ENCODE measurements at places on chromosomes 13 and 19.
A peak's percentile ranks its signal among the peaks of the same experiment; 100 is the strongest.

GRCh38 chr19:11539495-11540365 is 1.1 kb downstream of the CNN1 start:
- DNase-seq: no peak

GRCh38 chr13:33017323-33017929 is 1.2 kb downstream of the KL start:
- peak; percentile 71 for DNase-seq

DNA sequence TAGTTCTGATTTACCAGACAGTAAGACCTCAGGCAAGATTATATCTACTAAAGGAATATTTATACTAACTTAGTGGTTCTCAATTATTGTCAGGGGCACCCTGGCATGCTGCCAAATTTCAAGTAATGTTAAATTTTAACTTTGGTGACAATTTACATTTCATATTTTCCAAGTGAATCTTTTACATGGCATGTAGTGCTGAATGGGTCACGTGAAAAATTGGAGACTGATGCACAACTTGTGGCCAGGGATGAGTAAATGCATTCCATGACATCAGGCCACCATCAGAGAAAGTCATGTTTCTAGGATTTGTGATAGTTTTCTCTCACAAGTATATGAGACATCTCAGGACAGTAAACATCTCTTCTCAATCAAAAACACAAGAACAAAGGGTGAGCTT is 202.6 kb upstream of the SOX21 start:
- DNase-seq: no peak

GRCh38 chr19:40266912-40267600 is 18.1 kb downstream of the AKT2 start:
- no peak for DNase-seq

DNA sequence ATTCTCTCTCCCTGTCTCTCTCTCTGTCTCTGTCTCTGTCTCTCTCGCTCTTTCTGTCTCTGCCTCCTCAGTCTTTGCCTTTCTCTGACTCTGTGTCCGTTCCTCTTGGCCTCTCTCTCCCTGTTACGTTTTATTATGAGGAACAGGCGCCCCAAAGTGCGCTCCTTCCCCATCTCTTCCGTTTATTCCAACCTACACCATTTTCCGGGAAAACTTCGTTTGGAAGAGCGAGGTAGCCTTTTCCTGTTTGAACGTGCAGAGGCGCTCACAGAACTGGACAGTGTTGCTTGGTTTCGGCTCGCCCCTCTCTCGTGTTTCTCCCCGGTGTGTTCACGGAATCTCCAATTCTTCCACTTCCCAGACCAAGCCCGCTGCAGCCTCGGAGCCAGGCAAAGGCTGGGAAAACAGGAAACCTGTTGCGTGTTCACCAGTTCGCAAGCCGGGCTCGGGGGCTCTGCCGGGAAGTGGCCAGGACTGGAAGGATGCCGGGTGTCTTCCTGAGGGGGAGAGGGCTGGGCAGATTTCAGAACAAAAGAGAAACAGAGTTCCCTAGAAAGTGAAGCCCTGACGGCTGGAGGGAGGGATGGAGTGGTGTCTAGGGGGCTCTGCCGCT is 605 bp downstream of the TMEM255B start:
- no peak for DNase-seq

GRCh38 chr13:29050719-29051118 is 230.6 kb downstream of the MTUS2 start:
- DNase-seq: no peak

- no peak for DNase-seq
Observed at GRCh38 chr13:77981281-77981881, 62.8 kb upstream of the EDNRB start.

DNA sequence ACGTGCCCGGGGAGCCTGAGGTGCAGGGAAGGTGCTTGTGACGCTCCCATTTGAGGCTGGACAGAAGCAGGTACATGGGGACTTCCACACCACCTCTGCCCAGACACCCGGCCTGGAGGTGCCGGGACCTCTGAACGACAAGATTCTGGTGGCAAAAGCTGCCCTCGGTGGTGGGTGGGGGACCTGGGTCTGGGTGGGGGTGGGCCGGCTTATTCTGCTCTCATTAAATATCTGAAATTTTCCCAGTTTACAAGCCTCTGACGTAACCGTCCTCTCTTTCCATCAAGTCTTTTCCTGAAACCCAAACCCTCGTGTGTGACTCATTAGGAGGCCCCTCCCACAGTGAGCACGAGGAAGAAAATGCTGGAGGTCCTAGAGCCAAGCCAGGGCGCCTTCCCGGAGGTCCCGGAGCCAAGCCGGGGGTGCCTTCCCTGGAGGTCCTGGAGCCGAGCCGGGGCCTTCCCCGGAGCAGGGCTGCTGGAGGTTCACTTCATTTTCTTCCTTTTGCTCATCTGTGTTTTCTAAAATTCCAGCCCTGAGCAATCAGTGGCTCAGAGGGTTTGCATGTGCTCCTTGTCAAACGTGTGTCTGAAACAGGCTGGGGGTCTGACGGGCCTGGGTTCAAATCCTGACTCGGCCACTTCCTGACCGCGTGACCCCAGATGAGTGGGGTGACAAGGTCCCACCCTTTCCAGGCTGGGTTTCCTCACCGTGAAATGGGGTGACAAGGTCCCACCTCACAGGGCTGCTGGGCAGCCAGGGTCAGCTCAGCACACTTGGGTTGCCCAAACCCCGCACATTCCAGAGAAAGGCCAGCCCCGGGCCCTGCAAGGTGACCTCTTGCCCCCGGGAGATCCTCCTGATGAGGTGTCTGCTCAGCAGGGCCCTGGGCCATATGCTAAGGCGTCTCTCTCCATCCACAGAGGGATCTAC is 10.0 kb downstream of the CFD start:
- DNase-seq: no peak

GRCh38 chr13:34750078-34750931 is 191.8 kb upstream of the NBEA start:
- DNase-seq: no peak

- no peak for DNase-seq
Observed at GRCh38 chr13:108686027-108686426, 56.6 kb downstream of the MYO16 start.

GRCh38 chr13:108315991-108316390 is 46.5 kb downstream of the TNFSF13B start:
- DNase-seq: no peak

GRCh38 chr13:51330791-51331190 is 8.7 kb upstream of the SERPINE3 start:
- peak; percentile 31 for DNase-seq

DNA sequence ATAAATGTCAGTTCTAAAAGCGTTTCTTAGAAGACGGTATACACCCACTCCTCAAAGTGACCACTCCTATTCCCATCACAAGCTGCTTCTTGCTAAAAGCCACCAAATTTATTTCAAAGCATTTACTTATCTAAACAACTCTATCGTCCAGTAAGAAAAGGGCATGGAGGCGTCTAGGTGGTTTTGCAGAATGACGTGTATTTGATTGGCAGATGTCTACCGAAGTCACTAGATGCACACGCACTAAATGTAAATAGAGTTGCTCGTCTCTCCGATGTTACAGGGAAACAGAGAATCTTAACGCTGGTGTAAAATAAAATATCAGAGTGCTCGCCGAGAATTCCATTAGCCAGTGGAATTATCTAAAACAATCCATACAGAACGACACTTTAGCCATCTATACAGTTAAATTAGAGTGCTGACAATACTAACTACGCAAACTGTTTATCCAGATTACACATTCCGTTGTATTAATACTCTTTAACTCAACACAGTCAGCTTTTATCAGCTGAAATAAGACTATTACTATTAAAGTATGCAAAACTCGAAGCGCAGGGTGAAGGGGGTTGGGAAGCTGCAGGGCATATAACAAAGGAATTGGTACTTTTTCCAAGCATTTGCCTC is 1.9 kb downstream of the KLF12 start:
- DNase-seq: no peak

DNA sequence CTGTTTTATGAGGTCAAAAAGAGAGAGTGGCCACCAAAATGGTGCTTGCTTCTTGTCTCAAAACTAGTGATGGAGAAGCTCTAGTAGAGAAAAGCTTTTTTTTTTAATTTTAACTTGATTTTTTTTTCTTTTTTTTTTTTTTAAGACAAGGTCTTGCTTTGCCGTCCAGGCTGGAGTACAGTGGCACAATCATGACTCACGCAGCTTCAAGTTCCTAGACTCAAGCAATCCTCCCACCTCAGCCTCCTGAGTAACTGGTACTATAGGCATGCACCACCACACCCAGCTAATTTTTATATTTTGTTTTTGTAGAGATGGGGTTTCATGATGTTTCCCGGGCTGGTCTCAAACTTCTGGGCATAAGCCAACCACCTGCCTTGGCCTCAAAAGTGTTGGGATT is 279.0 kb downstream of the TBC1D4 start:
- DNase-seq: no peak

- DNase-seq: peak; percentile 16
Observed at GRCh38 chr19:49442354-49442753, 1.0 kb upstream of the SLC17A7 start.

- peak; percentile 55 for DNase-seq
Observed at GRCh38 chr19:35908973-35909683, 1.0 kb upstream of the TYROBP start.

- no peak for DNase-seq
Observed at GRCh38 chr13:84812789-84813188, 930.5 kb upstream of the SLITRK1 start.

DNA sequence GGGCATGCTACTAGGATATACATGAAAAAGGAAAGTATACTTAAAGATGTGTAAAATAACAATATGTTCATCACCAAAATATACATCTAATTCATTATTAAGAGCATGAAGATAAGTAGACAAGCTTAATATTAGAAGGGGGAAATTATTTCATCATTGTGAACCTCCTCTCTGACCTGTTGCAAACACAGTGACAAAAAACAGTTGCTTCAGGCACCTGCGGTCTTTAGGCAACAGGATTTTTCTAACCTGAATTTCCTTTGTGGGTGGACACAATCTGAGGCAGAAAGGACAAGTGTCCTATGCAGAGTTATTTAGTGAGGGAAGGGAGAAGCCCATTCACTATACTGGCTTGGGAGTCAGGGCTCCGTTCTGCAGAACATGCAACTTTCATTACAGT is 6.3 kb downstream of the FREM2 start:
- no peak for DNase-seq

- DNase-seq: no peak
Observed at GRCh38 chr13:44406617-44407016, 33.0 kb downstream of the SERP2 start.

DNA sequence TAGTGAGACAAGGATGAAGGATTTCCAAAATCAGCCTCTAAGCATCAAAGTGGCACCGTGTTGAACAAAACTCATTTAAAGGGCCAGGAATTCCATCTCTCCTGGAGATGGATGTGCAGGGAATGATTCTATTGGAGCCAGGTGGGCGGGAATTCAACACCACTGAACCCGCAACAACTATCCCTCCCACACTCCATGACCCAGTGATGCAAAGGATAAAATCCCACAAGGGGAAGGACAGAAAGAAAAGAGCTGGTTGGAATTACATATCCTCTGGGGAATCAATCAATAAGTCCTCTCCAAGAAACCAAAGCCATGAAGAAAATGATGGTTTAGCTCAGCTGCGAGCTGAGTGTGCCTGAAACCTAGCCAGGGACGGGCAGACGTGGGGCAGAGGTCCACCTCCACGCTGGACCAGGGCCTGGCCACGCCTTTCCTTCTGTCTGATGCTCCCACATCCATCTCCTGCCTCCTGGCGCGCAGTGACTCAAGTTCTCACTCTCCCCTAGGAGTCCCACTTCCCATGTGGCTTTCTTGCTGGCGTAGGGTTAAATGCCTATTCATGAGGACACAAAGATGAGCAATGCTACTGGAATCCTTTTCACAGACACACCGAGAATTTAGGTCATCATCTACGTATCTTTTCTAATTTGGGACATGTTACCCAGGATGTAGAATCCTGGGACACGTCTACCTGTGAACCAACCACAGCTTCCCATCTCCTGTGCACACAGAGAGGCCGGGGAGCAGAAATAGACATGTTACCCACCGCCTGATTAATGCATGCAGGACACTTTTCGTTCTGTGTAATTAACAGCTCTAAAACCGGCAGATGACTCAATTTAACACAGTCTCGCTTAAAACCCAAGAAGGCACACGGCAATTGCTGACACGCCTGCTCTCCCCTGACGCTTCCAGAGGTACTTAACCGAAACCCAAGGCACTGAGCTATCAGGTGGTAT is 48.6 kb downstream of the PEPD start:
- no peak for DNase-seq

DNA sequence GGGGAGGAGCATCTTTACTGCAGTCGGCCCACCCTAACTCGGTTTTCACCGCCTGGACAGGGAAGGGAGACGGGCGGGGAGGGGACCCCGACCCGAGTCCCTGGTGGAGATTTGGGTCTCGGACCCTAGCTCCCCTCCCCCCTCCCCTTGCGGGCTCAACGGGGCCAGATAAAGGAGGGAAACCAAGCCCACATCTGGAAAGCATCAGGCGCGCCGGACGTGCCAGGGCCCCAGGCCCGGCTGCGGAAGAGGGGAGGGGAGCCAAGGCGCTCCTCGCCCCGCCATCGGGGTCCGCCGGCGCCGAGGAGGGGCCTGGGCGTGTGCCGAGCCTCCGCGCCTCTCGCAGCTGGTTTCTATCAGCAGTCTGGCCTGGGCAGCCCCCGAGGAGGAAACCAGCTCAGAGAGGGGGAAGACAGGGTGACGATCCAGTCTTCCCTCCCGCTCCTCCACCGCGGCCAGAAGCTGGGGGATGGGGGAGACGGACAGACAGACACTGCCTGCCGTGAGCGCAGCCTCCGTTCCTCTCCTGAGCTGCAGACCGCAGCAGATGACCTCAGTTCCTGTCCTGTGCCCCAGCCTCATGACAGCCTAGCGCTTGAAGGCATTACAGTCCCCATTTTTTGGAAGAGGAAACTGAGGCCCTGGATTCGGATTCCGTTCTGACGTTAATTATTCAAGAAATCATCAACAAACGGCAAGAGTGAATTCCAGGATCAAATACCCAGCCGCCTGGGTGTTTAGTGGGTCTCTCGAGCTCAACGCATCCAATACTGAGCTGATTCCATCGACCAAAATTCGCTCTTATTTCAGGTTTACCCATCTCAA is 3.6 kb upstream of the GNG8 start:
- DNase-seq: peak; percentile 13

- no peak for DNase-seq
Observed at GRCh38 chr13:60417734-60418133, 20.7 kb downstream of the TDRD3 start.

DNA sequence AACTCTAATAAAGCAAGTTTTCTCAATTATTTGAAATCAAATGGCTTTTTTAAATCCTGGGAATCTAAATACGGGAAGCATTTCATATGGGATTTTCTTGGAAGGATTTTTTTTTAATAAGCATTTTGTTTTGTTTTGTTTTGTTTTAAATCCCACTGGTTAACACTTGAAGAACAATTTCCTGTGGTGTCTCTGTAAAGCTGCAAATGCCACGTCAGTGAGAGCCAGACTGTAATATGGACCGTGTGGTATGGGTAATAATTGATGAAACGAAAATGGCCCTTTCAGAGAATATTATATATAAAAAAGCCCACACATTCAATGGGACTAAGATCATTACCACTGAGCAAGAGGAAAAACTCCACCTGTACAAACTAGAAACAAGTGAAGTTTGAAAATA is 33.9 kb upstream of the MIR17HG start:
- no peak for DNase-seq

GRCh38 chr13:77653301-77653700 is 44.2 kb upstream of the SLAIN1 start:
- DNase-seq: no peak

- DNase-seq: no peak
Observed at GRCh38 chr13:63139277-63139676, 1723.6 kb upstream of the PCDH20 start.

GRCh38 chr19:40923934-40924391 is 41.9 kb upstream of the CYP2A7 start:
- no peak for DNase-seq
